Foreskin keratinocyte (primary cell): ENCODE measurements at places on chromosomes 12 and 14. TPM values are rescaled to one million over a fixed set of nuclear protein-coding genes. Genes with fewer than 3 reads are reported as not detected.
A peak's percentile ranks its signal among the peaks of the same experiment; 100 is the strongest.

DNA sequence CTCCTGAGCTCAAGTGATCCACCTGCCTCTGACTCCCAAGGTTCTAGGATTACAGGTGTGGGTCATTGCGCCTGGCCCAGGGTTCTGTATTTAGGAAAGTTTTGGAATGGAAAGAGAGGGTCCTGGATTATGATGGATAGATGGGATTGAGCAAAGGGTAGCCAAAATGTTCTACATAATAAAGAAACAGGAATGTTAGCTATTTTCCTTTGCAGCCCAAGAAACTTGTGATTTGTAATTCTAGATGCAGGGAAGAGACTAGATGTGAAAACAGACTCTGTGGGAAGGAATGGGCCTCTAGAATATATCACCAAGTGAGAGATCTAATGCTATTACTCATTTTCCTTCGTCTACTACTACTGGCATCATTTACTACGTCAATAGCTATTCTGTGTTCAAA is 29.6 kb upstream of the HELB start:
- no peak for DNase-seq

Gene TUNAR
- polyA plus RNA-seq: not detected in 2 replicates

Gene CLEC4D
- polyA plus RNA-seq: not detected in 2 replicates

Gene C14orf132
- polyA plus RNA-seq: 0.23 and 0.43 TPM in 2 replicates

DNA sequence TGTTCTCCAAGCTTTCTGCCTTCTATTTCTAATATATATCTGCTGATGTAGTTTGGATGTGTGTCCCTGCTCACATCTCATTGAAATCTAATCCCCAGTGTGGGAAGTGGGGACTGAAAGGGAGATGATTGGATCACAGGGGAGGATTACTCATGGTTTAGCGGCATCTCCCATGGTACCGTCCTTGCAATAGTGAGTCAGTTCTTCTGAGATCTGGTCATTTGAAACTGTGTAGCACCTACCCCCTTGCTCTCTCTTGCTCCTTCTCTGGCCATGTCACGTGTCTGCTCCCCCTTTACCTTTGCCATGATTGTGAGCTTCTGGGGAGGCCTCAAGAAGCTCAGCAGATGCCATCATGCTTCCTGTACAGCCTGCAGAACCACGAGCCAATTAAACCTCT is 26.2 kb upstream of the ALX1 start:
- DNase-seq: no peak

- DNase-seq: peak; percentile 77
Observed at GRCh38 chr14:32010604-32011125, 66.4 kb upstream of the ARHGAP5 start.

GRCh38 chr12:6615802-6616201 is 8.6 kb upstream of the CHD4 start:
- DNase-seq: no peak

DNA sequence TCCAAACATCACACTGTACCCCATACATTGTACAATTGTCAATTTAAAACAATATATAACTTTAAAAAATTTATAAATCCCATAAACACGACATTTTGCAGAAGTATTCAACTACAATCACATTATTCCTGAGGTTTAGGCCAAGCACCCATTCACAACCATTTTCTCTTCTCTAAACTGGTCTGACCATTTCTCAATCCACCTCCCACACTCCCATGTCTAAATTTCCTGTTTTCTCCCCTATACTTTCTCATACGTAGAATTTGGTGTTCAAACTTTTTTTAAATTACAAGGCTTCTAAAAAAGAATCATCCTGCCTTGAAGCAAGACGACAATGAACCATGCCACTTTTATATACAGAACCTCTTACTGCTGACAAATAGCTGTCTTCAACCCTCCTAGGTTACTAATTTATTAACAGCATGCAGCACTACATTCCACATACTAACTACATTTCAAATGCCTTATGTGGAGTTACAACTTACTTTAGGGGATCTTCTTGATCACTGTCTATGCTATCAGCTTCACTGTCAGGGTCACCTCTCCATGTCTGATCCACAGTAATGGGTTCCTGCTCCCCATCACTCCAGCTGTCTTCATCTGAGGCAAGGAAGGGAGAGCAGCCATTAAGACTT is 3.4 kb downstream of the KANSL2 start:
- no peak for DNase-seq

Gene PIWIL1
- 0.04 TPM in 1 of 2 replicates, not detected in the other for polyA plus RNA-seq

Gene B4GALNT1
- 0.38 and 0.50 TPM in 2 replicates for polyA plus RNA-seq

GRCh38 chr12:111822886-111823285 is 19.1 kb upstream of the MAPKAPK5 start:
- DNase-seq: no peak
